Left cardiac atrium (tissue), 4 donors: ENCODE measurements at places on chromosomes 6 and 20. TPM values are rescaled to one million over a fixed set of nuclear protein-coding genes. Genes with fewer than 3 reads are reported as not detected.

GRCh38 chr6:68427630-68428029 lies 207.5 kb upstream of the ADGRB3 start:
- no peak for DNase-seq

The FAM83C gene
- not detected for total RNA-seq

- DNase-seq = no peak
Observed at GRCh38 chr20:41350408-41350962, 9.9 kb downstream of the LPIN3 start.

GRCh38 chr20:18849131-18849530 lies 35.5 kb downstream of the SCP2D1 start:
- no peak for DNase-seq

DNA sequence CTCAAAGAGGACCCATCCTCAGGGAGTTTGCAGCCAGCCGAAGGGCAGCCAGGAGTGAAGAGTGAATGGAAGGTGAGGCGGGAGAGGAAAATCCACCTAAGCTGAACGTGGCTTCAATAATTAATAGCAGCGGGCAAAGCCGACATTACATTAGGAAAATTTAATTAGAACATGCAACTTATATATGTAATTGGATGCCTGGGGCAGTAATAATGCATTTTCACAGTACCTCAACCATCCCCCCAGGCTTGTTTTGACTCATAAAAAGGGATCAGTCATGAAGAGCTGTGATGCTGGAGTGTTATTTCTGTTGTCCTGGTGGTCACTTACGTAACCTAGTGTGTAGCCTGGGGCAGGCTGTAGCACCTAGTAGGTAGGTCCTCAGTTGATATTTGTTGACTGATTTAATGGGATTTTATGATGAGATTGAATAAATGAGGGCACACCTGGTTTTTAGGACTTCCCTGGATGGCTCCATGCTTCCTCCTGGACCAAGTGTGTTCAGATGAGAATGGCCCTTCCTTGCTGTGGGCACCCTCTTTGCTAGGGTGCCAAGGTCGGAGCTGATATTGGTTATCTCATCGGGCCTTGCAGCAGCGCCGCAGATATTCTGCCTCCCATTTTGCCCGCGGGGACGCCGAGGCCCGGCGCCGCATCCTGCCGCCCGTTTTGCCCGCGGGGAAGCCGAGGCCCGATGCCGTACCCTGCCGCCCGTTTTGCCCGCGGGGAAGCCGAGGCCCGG lies 128.8 kb downstream of the CDH26 start:
- no peak for DNase-seq

The PTPRT gene
- total RNA-seq = 0.27 TPM
